CD4-positive, alpha-beta T cell treated with Interleukin-6 at 100 ng/mL for 8 hours (primary cell): ENCODE measurements at places on chromosomes 3 and 15.

DNA sequence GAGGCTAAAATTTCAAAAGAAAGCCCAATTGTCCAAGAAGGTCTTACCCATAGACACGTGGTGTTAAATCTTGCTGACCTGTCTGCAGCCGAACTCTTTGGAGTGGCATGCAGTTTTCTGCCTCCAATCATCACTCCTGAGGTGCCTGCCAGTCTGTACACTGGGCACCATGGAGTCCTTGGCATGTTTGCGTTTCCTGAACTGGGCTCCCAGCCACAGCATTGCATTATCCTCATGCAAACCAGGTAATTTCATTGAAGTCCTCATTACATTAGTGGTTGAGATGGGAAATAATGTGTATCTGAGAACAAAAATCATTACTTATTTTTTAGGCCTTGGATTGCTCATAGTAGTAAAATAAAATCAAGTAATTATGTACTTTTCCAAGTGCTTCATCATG is 152.3 kb downstream of the AKAP13 start:
- no peak for DNase-seq

- DNase-seq: no peak
Measured at GRCh38 chr3:171427771-171428320, 32.4 kb downstream of the TNIK start.

DNA sequence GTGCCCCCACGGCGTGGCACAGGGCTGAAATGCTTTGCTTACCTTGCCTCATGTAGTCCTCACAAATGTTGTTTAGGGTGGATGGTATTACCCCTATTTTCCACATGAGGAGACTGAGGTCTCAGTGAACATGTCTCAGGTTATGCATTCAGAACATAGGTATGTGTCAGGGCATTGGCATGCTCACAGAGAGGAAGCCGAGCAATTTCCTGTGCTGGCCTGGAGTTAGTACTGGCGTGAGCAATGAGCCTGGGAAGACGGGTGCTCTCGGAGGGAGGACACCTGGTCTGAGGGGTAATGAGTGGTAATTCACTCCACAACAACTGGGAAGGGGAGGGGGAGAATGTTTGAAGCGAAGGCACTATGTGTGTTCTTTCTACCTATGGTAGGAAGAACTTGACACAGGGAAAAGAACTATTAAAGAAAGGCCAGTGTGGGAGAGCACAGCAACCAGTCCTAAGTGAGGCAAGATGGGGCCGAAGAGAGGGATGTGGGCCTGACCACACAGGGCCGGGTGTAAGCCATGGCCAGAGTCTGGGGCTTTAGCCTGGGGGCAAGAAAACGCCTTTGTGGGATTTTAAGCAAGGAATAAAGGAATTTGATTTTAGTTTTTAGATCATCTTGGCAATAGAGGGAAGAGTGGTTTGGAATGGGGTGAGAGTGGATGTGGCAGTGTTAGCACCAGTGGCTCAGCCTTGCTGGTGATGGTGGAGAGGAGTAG is 4.9 kb upstream of the FAM131A start:
- DNase-seq: no peak

- DNase-seq: no peak
Measured at GRCh38 chr3:116337229-116337628, 108.1 kb downstream of the LSAMP start.

DNA sequence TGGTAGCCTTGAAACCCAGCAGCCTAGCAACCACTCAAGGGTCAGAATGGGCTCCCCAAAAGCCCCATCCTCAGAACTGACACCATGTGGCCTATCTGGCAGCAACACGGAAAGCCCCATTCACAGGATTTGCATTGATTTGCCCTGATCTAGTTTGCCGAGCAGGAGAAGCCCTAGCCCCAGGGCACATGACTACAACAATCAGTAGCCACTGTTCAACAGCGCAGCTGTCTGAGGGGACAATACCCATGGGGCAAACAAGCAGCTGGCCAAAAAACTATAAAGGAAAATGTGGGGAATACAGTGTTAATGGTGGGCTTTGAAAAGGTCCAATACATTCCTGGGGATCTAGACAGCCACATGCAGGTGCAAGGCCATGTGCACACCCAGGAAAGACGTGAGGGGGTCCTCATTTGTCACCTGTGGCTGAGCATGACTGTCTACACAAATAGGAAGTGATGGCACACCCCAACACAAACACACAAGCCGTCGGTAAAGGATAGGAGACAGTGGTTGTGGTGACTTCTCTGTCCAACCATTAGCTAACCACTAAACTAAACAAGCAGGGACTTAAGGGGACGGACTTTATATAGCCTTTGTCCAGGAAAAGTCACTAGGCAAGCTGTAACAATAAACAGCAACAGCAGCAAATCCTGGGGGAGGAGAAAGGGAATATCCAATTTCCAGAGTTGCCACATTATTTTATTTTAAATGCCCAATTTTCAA is 113.7 kb downstream of the LRIG1 start:
- DNase-seq: no peak

GRCh38 chr3:49465270-49466034 is 4.6 kb upstream of the DAG1 start:
- DNase-seq: no peak

DNA sequence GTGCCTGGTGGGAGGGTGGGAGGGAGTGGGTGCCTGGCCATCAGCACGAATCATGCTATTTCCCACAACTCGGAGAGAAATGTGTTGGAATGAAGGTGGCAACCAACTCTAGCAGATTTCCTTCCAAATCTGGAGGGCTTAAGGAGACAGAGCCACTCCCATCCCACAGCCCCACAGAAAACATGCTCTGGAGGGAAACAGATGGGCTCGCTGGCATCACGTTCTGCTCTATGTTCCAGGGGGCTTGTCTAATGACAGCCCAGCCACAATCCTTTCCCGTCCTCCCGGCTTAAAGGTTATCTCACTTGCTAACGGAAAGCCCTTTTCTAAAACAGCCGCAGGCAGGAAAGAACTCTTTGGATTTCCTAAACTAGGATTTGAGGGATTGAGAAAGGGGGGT is 65.3 kb downstream of the ADAMTS17 start:
- no peak for DNase-seq

DNA sequence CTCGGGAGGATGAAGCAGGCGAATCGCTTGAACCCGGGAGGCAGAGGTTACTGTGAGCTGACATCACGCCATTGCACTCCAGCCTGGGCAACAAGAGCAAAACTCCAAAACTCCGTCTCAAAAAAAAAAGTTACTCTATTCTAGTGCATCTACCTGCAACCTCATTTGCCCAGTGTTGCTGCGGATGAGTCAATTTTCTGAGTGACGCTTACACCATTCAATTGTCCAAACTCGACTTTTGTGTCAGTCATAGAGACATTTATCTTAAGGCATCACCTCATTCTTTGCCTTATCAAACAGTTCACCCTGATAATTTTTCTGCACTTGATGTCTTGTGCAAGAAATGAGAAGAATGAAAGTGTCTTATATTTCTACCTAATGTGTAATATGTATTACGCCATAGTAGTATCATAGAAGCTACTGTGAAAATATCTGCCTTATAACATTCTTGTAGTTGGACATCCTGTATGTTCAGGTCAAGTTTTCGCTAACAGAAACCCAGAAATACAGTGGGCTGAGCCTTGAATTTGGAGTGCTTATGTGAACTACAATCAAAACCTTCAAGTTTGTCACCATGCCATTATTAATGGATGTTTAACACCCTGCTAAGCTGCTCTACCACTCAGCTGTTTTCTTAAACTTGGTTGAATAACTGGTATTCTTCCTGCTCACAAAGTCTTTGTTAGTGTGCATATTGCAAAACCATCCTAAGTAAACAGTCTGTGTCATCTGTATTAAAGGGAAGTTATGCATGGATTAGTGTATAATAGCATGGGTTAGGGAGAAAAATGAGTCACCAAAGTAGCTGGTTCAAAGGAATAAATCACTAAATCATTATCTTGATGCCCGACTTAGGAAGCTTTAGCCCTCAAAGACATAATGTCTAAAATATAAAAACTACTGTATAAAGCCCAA is 531.0 kb upstream of the NR2F2 start:
- no peak for DNase-seq

GRCh38 chr3:125098611-125099291 is 43.0 kb upstream of the HEG1 start:
- DNase-seq: no peak

GRCh38 chr15:71683411-71684274 is 126.7 kb upstream of the NR2E3 start:
- no peak for DNase-seq

- DNase-seq: no peak
Measured at GRCh38 chr15:65102912-65103311, 12.1 kb downstream of the UBAP1L start.

GRCh38 chr15:36090286-36090946 is 489.0 kb upstream of the CDIN1 start:
- DNase-seq: no peak

- no peak for DNase-seq
Measured at GRCh38 chr3:190491533-190492054, 22.3 kb upstream of the IL1RAP start.

DNA sequence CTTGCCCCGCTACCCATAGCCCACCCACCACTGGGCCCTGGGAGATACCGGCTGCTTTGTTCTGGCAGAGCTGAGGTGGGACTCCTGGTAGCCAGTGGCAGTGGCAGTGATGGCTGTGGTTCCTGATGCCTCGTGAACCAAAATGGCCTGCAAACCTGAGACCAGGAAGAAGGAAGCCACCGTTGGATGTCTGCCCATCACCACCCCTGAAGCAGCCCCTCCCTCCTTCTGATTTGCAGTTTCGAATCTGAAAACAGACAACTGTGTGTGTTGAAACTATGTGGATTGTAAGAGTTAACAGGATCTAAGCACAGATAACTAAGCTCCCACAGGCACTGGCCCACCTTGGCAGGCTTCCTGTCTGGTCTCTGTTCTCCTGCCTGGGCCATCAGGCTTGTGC is 66.6 kb downstream of the NUP210 start:
- DNase-seq: no peak

GRCh38 chr15:36903922-36904556 is 196.3 kb downstream of the MEIS2 start:
- no peak for DNase-seq

- DNase-seq: no peak
Measured at GRCh38 chr3:128070898-128071591, 18.8 kb downstream of the SEC61A1 start.

- DNase-seq: no peak
Measured at GRCh38 chr3:168322941-168323340, 227.2 kb upstream of the GOLIM4 start.

DNA sequence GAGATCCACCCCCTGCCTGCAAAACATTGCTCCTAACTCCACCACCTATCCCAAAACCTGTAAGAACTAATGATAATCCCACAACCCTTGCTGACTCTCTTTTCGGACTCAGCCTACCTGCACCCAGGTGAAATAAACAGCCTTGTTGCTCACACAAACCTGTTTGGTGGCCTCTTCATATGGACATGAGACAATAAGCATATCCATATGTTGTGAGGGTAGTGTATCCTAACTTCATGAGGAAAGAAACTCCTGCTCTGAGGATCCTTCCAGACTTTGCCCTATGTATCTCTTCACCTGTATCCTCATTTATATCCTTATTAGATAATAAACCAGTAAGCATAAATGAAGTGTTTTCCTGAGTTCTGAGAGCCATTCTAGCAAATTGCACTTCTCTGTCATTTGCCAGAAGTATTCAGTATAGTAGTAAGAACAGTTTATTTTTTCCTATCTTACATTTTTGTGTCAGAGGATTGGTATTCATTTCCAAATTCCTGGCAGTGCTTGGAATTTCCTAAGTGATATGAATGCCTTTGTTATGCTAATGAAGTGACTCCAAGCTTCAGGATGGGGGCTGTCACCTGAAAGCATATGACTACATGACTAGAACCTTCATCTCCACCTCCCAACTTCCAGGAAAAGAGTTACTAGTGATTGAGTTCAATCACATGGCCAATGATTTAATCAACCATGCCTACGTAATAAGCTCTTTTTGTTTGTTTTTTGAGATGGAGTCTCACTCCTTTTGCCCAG is 30.2 kb downstream of the TTBK2 start:
- DNase-seq: no peak

GRCh38 chr3:112362221-112362620 is 29.3 kb downstream of the CD200 start:
- DNase-seq: no peak

GRCh38 chr15:68990231-68990991 is 24.1 kb upstream of the NOX5 start:
- no peak for DNase-seq

- DNase-seq: no peak
Measured at GRCh38 chr3:179806177-179806576, 153.3 kb downstream of the USP13 start.

DNA sequence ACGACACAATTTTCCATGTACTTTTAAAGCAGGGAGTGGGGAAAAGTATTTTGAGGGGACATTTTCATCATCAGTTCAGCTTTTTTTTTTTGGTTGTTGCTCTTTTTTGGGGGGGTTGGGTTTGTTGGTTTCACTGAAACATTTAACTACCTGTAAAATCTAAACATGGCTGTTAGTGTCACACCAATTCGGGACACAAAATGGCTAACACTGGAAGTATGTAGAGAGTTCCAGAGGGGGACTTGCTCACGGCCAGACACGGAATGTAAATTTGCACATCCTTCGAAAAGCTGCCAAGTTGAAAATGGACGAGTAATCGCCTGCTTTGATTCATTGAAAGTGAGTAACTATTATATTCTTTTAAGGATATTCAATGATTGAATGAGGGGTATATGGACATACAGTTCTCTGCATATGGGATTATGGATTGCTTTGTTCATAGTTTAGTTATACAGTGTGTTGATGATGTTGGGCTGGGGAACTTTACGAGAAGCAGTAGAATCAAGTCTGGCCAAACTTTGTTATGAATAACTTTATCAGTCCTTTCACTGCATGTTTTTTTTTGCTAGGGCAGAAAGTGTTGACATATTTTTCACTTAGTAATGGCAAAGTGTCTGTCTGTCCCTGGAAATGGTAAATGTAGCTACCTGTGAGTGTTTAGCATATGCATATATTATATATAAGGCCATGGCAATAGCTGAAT is 31.5 kb downstream of the MBNL1 start:
- no peak for DNase-seq

GRCh38 chr3:58022490-58022889 is 14.3 kb downstream of the FLNB start:
- no peak for DNase-seq

GRCh38 chr15:68234060-68234459 is 4.5 kb upstream of the CLN6 start:
- no peak for DNase-seq

DNA sequence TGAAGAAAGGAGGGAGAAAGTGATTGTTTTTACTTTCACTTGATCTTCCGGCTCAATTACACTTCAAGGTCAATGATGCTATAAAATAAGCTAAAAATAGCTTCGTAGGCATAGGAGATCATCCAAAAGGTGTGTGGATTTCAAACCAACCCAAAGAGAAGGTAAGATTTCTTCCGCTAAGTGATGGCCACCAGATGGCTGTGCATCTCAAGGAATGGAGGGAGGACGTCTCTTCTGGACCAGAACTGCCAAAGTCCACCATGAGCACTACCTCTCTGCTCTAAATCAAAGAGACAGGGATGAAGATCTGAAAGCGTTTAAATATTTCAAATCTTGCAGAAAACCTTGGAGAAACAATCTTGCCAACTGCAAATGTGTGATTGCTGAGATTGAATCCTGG is 199.1 kb upstream of the ZPLD1 start:
- no peak for DNase-seq

- no peak for DNase-seq
Measured at GRCh38 chr3:38725726-38726419, 76.4 kb upstream of the SCN5A start.

- no peak for DNase-seq
Measured at GRCh38 chr3:94359996-94360395, 297.1 kb downstream of the NSUN3 start.
